ENCODE measurements at places on chromosomes 16 and 17.

DNA sequence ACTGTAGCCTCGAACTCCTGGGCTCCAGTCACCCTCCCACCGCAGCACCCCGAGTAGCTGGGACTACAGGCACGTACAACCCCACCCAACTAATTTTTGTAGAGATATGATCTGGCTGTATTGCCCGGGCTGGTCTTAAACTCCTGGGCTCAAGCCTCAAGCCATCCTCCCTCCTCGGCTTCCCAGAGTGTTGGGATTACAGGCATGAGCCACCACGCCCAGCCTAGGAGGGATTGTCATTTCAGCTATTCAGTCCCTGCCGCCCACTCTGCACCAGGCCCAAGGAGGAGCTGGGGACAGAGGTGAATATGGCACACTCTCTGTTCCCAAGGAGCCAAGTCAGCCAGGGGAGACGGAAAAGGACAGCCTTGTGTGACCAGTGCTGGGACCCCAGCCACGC, 256.2 kb downstream of the PARN start:
- DNase-seq, result no peak

DNA sequence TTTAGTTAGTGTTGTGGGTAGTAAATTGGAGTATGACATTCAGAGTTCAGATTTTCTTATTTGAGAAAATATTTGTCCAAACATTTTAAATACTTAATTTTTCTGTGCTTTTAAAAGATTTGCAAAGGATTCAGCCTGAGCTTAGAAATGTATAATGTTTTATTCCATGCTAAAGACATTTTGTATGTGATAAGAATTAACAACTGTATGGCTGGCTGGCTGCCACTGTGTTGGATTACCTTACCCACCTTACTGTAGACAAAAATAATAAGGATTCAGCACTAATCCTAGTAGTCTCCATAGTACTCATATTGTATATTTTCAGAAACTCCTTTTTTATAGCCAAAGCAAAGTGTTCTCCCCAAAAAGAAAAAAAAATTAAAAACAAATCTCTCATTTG, 74.8 kb downstream of the TANC2 start:
- no peak for DNase-seq

- DNase-seq, result no peak
These were observed 17.5 kb downstream of the CHMP6 start for GRCh38 chr17:81009136-81009535.

- DNase-seq, result no peak
These were observed 7.0 kb upstream of the MAF start for GRCh38 chr16:79607587-79607986.

DNA sequence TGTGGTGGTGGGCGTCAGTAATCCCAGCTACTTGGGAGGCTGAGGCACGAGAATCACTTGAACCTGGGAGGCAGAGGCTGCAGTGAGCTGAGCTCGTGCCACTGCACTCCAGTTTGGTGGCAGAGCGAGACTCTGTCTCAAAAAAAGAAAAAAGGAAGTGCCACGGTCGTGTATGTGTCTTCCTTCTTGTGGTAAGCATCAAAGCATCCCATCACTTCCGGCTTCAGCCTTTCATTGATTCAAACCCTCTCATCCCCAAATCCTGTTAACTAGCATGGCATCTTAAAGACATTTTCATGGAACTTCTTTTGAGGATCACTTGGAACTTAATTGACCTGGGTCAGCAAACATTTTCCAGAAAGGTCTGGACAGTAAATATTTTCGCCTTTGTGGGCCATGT, 126.2 kb downstream of the CPPED1 start:
- no peak for DNase-seq

GRCh38 chr16:54934481-54935265, 4.0 kb downstream of the IRX5 start:
- DNase-seq, result no peak

DNA sequence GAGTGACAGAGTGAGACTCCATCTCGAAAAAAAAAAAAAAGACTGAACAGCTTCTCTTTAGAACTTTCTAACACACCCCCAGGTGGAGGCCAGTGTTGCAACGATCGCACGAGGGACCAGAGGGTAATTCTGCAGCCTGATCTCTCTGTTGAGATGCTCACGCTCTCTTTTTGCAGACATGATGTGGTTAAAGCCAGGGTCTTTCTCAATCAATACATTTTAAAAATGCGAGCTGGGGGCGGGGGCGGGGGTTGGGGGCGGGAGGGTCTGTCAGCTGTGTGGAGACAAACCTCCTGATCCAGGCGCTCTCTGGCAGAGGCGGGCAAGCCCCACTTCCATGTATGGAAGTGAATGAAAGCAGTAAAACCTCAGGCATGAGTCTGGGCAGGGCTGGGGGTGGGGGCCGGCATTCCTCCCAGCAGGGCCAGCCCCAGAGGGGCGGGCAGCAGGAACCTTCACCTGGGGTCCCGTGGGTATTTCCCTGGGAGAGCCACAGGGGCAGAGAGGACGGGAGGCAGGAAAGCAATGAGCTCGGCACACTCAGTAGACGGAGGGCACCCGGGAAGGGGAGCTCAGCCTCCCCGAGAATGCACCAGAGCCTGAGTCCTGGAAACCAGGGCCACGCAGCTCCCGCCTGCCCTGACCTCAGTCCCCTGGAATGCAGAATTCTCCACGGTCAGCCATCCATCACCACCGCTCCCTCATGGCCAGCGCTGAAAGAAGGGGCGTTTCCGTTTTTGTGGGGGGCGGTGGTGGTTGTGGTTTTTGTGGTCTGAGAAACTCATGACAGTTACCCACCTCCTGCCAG, 28.0 kb downstream of the NXN start:
- no peak for DNase-seq

DNA sequence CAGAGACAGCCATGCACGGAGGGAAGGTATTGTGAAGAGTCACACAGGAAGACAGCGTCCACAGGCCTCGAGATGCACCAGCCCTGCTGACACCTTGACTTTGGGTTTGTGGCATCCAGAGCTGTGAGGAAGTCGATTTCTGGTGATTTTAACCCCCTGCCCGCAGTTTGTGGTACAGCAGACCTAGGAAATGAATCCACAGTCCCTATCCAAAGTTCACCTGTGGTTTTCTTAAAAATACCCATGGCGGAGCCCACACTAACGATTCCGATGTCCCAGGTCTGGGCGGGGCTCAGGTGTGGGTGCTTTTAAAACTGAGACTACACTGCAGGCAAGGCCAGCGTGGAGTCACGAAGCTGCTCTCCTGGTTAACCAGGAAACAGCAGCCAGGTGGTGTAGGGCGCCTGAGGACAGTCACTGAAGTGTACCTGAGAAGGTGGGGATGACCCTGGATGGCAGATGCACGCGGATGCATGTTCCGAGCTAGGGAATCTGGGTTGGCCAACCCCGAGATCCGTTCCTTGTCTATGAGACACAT, 14.4 kb upstream of the MEAK7 start:
- no peak for DNase-seq

DNA sequence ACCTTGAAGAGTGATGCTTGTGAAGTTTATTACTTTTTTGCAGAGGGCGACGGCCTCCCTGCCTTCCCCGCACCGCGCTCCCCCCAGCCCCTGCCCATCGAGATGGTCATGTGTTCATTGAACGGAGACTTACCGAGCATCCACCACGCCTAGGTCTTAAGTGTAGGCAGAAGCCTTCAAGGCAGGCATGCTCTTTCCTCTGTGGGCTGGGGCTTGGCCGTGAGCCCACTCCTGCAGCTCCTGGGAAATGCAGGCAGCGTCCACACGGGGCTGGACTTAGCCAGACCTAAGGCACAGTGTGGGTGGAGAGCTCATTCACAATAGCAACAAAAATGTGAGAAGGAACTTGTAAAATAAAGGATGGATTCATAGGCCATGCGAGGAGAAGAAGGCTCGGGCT, 19.2 kb downstream of the RNF213 start:
- no peak for DNase-seq

- no peak for DNase-seq
These were observed at the start of gene ITGAE for GRCh38 chr17:3800362-3801271. Gene ITGAE, minus strand, starts transcription at chr17:3801188. Its CDS starts 44 bp downstream, at chr17:3801144.

DNA sequence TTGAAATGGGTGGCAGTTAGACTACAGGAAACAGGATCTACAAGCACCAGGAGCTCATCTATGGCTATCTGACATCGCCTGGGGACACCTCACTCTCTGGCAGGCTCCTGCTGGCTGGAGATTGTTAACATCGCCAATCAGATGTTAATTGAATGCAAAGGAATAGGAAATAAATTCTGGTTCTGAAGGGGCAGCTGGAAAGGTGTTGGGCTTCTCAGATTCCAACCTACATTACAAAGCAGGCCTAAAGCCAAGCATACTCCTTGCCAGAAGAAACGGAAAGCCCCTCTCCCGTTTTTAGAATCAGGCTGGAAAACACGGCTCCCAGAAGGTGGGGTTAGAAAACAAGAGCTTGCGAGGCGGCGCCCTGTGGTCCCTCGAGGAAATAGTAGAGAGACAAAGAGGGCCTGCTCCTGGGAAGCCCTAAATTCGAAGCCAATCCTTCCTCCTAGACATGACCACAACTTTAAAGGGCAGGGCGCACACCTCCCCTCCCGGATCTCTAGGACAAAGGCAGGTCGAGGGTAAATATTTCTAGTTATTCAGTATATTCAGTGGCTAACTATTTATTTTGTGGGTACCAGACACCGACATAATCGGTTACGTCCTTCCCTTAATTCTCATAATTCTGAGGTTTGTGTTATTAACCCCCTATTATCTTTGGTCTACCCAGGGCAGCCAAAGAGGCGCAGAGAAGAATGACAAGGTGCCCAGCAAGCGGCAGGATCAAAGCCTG, 763 bp upstream of the TOM1L1 start:
- DNase-seq, result no peak

- no peak for DNase-seq
These were observed 27.5 kb upstream of the ADCY7 start for GRCh38 chr16:50238868-50239301.

DNA sequence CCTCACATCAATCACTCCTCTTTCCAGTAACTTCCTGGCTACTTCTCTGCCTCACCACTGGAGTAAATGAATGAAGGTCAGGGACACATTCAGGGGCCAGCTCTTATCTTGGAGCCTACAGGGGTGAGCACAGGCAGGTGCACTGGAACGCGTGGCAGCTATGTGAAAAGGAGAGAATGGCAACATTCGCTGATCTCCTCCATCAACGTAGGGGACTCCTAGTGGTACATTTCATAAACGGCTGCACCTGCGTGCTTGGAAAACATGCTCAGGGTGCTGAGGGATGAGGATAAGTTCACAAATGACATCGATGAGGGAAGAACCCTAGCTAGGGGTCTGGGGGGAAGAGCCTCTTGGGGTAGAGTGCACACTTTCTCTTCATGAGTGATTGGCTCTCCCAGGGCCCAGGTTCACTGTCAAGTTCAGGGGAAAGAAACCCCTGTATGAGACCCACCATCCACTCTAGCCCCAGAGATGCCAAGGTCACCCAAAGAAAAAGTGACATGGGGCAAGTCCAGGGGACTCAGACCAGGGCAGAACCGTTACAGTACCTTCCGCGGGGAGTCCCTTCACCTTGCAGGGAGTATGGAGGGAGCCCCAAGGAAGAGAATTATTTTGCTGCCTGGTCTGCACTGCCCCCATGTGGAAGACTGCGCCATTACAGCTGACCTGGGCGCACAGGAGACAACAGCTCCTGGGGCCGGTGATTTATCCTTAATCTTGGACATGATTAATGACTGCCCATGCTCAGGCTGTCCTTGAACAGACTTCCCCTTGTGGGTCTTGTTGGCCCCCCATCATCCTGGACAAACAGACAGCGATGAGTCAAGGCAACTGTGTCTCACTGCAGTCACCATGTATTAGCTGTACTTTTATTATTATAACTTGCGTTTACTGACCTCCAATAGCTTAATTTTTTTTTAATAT, 30.1 kb downstream of the VAC14 start:
- DNase-seq, result peak; percentile 43

DNA sequence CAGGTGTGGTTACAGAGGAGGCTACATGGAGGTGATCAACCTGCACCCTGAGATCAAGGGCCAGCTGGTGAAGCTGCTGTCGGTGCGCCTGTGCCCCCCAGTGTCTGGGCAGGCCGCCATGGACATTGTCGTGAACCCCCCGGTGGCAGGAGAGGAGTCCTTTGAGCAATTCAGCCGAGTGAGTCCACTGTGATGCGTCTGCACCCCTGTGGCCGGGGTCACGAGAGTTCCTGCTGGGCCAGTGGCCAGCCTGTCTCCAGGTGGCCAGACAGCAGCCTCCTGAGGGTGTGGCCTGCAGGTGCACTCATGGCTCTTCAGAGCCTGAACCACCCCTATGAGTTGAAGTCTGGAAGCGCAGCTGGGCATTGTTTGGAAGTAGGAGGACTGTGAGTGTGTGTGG, 38.1 kb downstream of the GPT2 start:
- no peak for DNase-seq

DNA sequence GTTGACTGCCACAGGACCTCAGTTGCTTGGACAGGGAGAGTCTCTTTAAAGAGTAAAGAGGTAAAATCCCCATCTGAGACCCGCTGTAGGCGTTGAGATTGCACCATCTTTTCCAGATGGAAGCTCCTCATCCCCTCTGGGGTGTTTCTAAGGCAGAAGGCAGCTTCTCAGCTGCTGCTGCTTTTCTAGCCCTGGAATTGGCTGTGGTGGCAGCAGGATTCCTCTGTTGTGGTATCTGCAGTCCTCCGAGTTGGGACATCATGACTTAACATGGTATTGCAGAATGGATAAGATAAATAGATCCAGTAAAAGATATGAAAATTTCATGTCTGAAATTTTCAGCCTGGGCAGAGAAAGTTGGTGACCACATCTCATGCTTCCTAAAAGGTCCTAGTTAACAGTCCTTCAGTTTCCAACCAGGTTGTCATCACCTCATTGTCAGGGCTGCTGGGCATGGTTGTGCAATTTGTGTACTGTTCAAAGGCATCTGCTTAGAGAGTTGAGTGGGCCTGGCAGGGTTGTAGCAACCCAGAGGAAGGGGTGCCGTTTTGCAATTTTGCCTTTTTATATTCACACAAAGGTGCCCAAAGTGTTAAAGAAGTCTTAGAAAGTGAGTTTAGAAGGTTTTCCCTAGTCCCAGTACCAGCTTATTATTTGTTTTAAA, 150.4 kb downstream of the SPECC1 start:
- no peak for DNase-seq

DNA sequence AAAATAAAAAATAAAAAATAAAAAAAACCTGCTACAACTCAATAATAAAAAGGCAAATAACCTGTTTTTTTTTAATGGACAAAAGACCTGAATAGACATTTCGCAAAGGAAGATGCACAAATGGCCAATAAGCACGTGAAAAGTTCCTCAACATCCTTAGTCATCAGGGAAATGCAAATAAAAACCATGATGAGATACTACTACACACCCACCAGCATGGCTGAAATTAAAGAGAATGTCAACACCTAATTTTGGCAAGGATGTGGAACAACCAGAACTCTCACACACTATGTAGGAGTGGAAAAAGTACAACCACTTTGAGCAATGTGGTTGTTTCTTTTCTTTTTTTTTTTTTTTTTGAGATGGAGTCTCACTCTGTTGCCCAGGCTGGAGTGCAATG, 24.6 kb downstream of the COG7 start:
- DNase-seq, result no peak

DNA sequence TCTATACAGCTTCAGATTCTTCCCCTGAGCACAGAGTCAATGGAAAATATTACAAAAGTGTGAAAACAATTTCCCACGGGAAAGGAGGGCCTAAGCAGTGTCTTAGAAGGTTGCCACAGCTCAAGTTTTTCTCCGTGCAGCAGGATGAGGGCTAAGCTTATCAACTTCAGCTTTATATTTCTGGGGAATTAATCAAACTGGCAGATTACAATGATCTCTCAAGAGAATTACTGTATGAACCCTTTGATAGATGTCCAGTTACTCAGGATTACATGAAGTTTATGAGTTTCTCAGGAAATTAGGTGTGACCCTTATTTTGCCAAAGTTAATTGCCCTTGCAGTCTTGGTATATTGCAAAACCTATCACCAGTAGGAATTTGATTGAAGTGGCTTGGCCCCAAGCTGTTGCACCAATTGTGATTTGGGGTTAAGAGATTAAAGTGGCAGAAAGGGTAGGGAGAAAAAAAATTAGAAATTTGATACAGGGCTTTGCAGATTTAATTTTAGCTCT, 298.4 kb downstream of the MAP2K6 start:
- DNase-seq, result no peak

All from activated naive CD4-positive, alpha-beta T cell (primary cell).